Frontal cortex (tissue), 4 donors: ENCODE measurements at places on chromosomes 5 and 9. TPM values are rescaled to one million over a fixed set of nuclear protein-coding genes. Genes with fewer than 3 reads are reported as not detected.
A peak's percentile ranks its signal among the peaks of the same experiment; 100 is the strongest.

- DNase-seq: no peak
These were observed 255.5 kb downstream of the PDE4D start for GRCh38 chr5:59637884-59638580.

DNA sequence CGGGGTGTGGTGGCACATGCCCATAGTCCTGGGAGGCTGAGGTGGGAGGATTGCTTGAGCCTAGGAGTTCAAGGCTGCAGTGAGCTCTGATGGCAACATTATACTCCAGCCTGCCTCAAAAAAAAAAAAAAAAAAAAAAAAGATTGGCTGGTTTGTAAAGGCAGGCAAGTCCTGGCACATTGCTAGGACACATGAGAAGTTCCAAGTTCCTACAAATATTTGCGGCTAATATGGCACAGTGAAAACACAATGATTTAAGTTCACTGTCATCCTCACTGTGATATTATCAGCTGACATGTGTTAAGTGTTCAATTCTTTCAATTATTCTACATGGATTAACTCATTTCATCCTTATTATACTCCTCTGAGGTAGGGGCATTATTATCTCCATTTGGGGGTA is 20.1 kb downstream of the TMEM268 start:
- no peak for DNase-seq

OR1Q1 gene
- not detected for total RNA-seq

KCTD16 gene
- 17.5 TPM for total RNA-seq

DNA sequence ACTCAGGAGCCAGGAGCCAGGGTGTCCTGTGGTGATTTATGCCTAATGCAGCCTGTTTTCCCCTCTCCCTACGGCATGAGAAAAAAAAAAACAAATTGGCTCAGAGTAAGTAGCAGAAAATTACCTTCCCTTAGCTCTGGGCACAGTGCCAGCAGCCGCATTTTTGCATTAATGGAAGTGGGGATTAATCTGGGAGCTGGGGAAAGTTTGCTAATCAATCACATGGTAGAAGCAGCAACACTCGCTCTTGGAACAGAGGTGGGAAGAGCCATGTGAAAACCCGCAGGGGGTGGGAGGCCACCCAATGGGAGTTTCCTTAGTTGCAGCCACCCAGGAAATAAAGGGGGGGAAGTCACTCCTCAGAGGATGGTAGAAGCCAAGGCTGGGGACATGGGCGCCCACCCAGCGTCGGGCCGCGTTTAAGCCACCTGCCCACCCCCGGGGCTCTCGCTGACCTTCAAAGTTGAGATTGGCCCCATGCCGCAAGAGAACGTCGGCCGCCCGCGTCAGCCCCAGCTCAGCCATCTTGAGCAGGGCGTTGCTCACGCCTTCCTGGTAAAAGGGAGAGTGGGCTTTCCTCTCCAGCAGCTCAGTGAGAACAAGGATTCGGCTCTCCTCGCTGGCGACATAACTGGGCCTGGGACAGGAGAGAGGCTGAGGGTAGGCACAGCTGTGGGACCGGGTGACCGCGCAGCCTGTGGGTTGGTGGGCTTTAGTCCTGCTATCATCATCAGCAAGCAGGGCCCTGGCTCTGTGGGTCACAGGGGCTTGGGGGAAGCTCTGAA is 1.7 kb downstream of the ASB6 start:
- no peak for DNase-seq

DNA sequence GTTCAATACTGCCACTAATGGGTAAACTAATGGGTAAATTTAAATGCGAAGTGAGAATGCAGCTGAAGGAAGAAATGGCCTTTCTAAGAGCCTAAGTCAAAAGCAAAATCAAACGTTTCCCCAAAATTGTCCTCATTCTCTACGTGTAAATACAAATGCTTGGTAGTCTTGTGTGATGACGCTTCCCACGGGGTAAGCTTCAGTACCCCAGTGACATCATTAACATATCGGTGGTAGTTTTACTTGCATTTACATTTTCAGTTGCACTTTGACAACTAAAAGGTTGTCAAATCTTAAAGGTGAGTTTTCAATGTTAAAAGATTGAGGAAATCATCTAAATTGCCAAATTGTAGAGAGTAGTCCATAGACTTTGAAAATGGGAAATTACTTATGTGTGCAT is 550.7 kb upstream of the CCNG1 start:
- DNase-seq: no peak

- DNase-seq: no peak
These were observed 272.2 kb downstream of the AUH start for GRCh38 chr9:91089405-91090129.

DNA sequence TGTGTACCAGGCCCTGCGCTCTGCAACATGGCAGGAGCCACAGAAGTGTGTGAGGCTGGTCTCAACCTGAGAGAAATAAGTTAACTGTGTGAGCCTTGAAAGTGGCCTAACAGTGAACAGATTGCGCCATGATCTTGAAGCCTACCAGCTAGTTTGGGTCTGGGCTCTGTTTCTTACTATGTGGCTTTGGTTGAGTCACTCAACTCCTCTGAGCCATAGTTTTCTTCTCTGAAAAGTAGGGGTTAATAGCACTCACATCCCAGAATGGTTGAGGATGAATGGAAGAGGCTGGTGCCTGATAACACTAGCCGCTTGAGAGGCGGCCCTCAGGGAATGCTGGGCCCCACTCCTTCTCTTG is 121.5 kb downstream of the RGS3 start:
- DNase-seq: no peak

DNA sequence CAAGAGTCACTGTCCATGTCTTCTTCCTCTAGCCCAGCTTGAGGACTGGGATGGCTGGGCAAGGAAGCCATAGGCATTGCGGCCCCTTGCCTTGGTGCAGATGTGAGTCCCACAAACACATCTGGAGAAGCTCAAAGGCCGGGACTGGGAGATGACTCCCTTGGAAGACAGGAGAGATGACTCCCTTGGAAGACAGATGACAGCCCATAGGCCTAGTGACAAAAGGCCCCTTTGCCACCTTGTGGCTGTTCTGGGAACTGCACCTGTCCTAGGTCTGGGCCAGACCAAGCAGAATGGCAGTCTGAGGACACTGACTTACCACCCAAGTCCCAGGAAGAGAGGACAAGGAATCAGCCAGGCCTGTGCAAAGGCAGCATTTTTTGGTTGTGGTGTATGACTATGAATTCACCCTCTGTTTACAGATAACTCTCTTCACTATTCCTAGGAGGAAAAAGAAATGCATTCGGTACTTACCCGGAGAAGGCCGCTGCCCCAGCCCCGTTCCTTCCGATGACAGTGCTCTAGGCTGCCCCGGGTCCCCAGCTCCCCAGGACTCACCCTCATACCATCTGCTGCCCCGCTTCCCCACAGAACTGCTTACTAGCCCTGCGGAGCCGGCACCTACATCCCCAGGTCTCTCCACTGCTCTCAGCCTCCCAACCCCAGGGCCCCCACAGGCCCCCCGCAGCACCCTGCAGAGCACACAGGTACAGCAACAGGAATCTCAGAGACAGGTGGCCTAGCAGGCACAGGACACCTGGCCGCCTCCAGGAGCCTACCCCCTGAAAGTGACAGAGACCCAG is 30.8 kb downstream of the SKP1 start:
- DNase-seq: peak; percentile 64

GRCh38 chr5:58946230-58946629 is 363.4 kb downstream of the RAB3C start:
- no peak for DNase-seq

SLC1A3 gene
- total RNA-seq: 161 TPM

- DNase-seq: no peak
These were observed 106.5 kb downstream of the GLIS3 start for GRCh38 chr9:4193391-4193790.
